ENCODE measurements at places on chromosomes 2 and 18.

DNA sequence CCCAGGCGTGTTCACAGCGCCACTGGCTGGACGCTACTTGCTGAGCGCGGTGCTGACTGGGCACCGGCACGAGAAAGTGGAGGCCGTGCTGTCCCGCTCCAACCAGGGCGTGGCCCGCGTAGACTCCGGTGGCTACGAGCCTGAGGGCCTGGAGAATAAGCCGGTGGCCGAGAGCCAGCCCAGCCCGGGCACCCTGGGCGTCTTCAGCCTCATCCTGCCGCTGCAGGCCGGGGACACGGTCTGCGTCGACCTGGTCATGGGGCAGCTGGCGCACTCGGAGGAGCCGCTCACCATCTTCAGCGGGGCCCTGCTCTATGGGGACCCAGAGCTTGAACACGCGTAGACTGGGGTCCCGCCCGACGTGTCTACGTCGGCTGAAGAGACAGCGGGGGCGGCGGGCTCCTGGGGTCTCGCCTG is 891 bp upstream of the KHK start:
- DNase-seq = peak; percentile 44

- DNase-seq = no peak
Observed at GRCh38 chr18:2442006-2442405, 129.3 kb downstream of the METTL4 start.

- peak; percentile 59 for DNase-seq
Observed at GRCh38 chr2:24111407-24111901, 11.7 kb downstream of the PFN4 start.

GRCh38 chr2:138000009-138000408 is 35.7 kb downstream of the HNMT start:
- no peak for DNase-seq

GRCh38 chr2:218998414-218999002 is 5.3 kb upstream of the CRYBA2 start:
- DNase-seq = no peak

- no peak for DNase-seq
Observed at GRCh38 chr2:102046135-102046986, 54.6 kb downstream of the IL1R2 start.

- DNase-seq = no peak
Observed at GRCh38 chr2:102735416-102736109, 26.3 kb upstream of the TMEM182 start.

DNA sequence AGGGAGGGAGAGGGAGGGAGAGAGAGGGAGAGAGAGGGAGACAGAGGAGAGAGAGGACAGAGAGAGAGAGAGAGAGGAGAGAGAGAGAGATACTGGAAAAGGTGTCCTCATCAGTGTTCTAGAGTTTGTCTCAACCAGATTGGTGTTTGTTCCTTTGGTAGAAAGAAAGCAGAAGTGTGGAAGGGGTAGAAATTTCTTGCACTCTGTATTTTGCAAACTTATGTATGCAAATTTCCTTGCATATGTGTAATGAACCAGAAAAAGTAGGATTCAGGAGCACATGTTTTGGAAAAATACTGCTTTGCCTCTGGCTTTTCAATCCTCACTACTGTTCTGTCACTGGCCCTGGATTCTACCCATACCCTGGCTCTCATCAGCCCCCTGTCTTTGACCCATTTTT is 1.1 kb upstream of the SP140 start:
- DNase-seq = no peak

DNA sequence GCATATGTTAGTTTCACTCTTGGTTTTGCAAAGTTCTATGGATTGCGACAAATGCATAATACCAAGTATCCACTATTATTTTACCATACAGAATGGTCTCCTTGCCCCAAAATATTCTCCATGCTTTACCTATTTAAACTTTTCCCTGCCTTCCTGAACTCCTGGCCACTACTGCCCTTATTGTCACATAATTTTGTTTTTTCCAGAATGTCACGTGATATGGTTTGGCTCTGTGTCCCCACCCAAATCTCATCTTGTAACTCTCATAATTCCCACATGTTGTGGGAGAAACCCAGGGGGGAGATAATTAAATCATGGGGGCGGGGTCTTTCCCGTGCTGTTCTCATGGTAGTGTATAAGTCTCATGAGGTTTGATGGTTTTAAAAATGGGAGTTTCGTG is 760.0 kb downstream of the METTL4 start:
- no peak for DNase-seq

- DNase-seq = no peak
Observed at GRCh38 chr2:85213404-85213803, 80.2 kb downstream of the TCF7L1 start.

GRCh38 chr18:62341473-62341872 is 16.4 kb downstream of the TNFRSF11A start:
- no peak for DNase-seq

DNA sequence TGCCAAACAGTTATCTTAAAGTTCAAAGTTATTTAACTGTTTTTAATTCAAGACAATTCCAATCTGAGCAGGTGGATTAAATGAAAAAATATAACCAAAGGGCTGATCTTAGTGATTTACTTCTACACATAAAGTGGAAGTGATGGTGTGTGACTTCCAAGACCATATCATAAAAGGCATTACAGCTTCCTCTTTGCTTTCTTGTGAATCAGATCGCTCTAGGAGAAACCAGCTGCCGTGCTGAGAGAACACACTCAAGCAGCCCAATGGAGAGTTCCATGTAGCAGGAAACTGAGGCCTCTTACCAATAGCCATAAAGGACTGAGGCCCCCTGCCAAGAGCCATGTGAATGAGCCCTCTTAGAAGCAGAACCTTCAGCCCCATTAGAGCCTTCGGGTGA is 197.4 kb downstream of the NBAS start:
- no peak for DNase-seq

- DNase-seq = no peak
Observed at GRCh38 chr2:182558564-182558963, 131.7 kb upstream of the PDE1A start.

DNA sequence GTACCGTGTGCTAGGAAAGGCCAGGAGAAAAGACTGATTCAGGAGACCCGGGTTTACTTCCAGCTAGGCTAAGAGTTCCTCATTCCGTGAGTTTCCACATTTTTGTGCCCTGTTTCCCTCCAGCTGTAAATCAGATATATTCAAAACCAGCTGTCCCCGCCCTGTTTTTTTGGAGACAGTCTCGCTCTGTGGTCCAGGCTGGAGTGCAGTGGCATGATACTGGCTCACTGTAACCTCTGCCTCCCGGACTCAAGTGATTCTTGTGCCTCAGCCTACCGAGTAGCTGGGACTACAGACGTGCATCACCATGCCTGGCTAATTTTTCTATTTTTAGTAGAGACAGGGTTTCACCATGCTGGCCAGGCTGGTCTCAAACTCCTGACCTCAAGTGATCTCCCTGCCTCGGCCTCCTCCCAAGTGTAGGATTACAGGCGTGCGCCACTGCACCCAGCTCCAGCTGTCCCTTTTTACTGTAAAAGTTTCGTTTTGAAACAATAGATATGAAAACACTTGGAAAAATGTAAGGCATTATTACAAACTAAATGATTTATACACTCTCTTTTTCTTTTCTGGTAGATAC is 112.8 kb upstream of the SEC11C start:
- no peak for DNase-seq

- DNase-seq = no peak
Observed at GRCh38 chr2:239368906-239369552, 31.8 kb downstream of the HDAC4 start.
